ENCODE measurements at places on chromosomes 4 and X.

- DNase-seq: no peak
Observed at GRCh38 chr4:75229806-75230570, 284.2 kb downstream of the RCHY1 start.

DNA sequence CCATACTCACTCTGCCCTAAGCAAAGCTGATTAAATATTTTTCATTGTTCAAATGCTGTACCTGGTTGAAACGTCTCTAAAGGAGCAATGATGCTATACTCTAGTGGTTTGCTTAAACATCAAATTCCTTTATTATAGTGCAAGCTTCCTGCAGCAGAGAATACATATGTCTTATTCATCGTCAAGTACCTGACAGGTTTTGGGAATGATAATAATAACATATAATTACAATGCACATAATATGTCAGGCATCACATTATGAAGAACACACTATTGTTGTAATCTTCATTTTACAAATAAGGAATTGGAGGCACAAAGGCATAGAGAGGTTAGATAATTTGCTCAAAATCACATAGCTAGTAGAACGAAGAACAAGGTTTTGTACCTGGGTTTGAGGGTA, 151.6 kb downstream of the GRIA2 start:
- no peak for DNase-seq

- no peak for DNase-seq
Observed at GRCh38 chr4:119537586-119537985, 91.0 kb downstream of the PDE5A start.

DNA sequence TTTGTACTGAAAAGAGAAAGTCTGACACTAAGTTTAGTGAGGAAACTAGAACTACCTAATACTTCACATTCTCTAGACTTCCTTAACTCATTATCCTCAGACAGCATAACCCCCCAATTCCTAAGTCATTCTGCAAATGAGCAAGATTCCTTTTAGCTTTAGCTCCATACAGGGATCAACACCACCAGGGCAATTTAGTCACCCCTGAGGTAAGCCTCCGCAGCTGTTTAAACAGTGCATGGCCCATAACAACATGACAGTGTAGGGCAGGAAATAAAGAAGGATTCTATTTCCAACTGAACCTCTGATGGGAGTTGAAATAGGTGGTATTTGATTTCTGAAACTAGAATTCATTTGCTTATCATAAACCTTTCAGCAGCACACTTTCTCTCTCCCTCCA, 112.8 kb upstream of the DKK2 start:
- no peak for DNase-seq

DNA sequence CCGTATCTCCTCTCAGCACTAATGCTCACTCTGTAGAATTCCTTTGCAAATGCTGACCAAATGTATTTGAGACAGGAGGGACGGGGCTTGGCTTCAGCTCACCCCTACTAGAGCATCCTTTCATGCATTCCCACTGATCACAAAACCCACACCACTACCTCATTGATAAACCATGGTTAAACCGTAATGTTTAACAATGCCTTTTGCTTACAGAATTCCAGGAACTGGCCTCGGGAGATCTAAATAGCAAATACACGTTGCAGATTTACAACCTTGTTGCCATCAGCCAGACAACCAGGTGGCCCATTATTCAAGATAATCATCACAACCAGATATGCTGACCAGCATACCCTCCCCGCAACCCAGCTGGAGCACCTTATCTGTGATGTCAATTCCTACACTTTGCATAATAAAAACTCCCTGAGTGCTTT, 391.9 kb downstream of the KCTD8 start:
- no peak for DNase-seq

GRCh38 chr4:23153076-23153475, 460.3 kb downstream of the GBA3 start:
- DNase-seq: no peak

DNA sequence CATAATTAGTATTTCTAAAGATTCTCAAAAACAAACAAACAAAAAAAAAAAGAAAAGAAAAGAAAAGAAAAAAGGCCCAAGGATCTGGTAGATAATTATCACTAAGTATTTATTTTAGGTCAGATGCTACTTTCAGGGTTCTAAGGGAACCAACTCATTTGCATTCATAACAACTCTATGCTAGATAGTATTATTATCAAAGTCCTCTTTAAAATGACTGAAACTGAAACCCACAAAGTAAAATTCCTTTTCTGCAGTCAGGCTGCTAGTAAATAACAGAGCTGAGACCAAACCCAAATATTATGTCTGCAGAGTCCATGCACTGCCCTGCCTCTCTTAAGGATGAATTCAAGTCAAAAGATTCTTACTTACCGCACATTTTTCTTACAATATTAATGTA, 38.3 kb upstream of the MAPK10 start:
- DNase-seq: no peak

Measured in bone marrow (tissue), 2 donors.